Naive thymus-derived CD8-positive, alpha-beta T cell (primary cell): ENCODE measurements at places on chromosomes 11 and 22.

- no peak for DNase-seq
Measured at GRCh38 chr22:44357296-44357965, 44.7 kb upstream of the SHISAL1 start.

DNA sequence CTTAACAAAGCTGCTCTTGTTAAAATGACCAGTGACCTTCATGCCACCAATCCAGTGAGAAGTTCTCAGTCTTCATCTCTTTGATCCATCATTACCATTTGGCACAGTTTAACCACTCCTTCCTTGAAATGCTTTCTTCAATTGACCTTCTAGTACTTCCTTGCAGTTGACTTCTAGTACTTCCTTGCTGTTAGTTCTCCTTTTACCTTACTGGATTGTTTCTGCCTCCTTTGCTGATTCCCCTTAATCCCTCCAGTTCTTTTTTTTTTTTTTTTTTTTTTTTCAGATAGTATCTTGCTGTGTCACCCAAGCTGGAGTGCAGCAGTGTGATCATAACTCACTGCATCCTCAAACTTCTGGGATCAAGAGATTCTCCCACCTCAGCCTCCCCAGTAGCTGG lies 66.0 kb upstream of the HORMAD2 start:
- no peak for DNase-seq

DNA sequence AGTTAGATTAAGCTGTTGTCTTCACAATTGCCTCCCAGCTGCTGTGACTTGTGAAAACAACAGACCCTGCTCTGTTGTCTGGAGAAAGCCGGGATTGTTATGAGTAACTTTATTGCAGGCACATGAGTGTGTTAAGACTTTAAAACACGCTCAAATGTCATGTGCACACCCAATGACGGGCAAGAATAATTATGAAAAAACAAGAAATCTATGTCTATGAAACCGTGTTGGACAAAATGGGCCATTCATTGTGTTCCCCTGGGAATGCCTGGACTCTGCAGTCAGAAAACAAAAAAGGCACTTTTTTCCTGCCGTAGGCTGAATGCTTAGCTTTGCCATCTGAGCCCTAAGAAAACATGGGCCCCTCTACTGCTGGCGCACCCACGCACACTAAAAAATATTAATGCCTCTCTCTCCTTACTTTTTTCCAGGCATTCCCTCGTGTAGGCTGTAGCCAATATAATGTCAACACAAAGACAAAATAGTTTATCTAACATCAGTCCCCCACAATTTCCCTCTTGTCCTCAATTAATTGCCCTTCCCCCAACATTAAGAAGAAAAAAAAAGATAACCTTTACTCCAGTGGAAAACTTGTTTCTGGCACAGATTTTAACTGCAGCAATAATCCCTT lies 207.9 kb downstream of the SOX6 start:
- no peak for DNase-seq

- no peak for DNase-seq
Measured at GRCh38 chr11:120121336-120121735, 16.6 kb downstream of the TRIM29 start.

DNA sequence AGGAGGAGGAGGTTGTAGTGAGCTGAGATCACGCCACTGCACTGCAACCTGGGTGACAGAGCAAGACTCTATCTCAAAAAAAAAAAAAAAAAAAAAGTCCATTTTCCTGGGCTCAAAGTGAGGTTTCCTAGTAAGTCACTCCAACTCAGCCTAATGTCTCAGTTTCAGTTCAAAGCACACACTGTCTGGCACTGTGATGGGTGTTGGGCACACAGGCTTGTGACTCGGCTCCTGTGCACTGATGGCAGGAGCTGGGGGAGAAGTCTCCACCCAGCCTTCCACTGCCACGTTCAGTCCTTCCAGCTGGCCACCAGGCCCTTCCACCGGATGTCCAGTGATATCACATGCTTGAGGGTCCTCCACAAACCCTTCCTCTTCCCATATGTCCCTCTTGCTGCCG lies 186.0 kb downstream of the CEP164 start:
- no peak for DNase-seq

- DNase-seq: no peak
Measured at GRCh38 chr11:72723508-72723907, 28.7 kb downstream of the ARAP1 start.

- no peak for DNase-seq
Measured at GRCh38 chr11:19892387-19892786, 179.8 kb downstream of the NAV2 start.
